NCI-H1048 (cell line): ENCODE measurements at places on chromosomes 11 and 22.
A peak's percentile ranks its signal among the peaks of the same experiment; 100 is the strongest.

DNA sequence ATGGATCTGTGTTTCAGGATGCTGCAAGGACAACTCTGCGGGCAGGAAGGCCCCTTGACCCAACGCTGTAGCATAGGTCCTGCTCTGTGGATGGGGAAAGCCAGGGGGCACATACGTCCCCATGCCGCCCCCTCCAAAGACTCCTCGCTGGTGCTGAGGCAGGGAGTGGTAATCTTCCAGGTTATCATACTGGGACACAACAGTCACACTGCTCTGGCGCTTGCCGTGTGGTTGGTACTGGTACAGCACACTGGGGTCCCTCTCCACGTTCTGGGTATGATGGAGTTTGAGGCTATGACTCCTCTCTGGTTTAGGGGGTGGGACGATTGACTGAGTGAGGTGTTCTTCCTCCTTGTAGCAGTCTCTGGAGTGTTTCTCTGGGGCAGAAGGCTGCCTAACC lies 26.2 kb upstream of the TP53AIP1 start:
- no peak for DNase-seq

GRCh38 chr11:122954455-122954854 lies 27.2 kb downstream of the BSX start:
- no peak for DNase-seq

GRCh38 chr11:66068154-66068821 lies 1.8 kb upstream of the PACS1 start:
- peak; percentile 41 for DNase-seq

- DNase-seq, result no peak
Measured at GRCh38 chr22:23579870-23580575, at the start of gene IGLL1. Gene IGLL1, minus strand, starts transcription at chr22:23580290. Its CDS starts 100 bp downstream, at chr22:23580190.

GRCh38 chr11:94023856-94024255 lies 2.7 kb downstream of the HEPHL1 start:
- DNase-seq, result no peak

DNA sequence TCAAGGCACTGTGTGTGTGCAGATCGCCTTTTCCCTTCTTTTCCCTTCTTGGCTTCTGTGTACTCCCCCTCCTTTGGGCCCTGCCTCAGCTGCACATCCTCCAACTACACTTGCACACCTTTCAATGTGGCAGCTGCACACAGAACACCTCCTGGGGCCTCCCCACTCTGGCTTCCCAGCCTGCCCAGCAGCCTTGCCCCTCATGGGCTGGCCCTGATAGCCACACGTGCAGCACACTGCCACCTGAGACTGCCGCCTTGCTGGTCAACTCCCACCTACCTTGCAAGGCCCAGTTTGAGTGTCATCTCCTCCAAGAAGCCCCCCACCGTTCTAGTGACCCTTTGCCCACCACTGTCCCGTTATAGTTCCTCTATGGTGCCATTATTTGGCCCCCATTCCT lies 77.3 kb upstream of the ARFGAP3 start:
- DNase-seq, result no peak

DNA sequence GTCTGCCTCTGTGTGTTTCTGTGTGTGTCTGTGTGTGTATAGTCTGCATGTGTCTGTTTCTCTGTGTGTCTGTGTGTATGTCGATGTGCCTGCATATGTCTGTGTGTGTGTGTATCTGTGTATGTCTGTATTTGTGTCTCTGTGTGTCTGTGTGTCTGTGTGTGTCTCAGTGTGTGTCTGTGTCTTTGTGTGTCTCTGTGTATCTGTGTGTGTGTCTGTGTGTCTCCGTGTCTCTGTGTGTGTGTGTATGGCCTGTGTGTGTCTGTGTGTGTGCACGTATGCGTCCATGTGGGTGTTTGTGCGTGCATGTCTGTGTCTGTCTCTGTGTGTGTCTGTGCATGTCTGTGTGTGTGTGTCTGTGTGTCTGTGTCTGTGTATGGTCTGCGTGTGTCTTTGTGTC lies 439 bp downstream of the SNX32 start:
- no peak for DNase-seq

DNA sequence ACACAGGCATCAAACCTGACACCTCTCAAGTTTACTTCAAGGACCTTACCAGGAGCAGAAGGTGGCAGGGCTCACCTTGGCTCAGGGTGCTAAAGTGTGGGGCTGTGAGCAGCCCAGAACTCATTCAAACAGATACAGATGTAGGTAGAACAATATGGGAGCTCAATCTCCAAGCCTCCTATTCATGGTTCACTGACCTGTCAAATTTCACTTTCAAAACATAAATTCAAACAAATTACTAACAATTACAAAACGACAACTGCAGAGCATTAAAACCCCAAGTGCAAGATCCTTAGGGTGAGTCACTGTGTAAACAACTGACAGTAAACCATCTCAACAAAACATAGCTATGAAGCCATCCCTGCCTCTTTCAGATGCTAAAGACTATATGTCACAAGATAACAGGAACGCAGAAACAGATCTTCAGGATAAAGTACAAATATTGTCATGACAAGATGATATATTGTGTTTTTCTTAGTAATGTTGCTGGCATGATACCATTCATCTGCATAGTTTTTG lies 303.5 kb upstream of the ANO3 start:
- no peak for DNase-seq

- DNase-seq, result no peak
Measured at GRCh38 chr11:130578738-130579368, 130.4 kb downstream of the ADAMTS15 start.

DNA sequence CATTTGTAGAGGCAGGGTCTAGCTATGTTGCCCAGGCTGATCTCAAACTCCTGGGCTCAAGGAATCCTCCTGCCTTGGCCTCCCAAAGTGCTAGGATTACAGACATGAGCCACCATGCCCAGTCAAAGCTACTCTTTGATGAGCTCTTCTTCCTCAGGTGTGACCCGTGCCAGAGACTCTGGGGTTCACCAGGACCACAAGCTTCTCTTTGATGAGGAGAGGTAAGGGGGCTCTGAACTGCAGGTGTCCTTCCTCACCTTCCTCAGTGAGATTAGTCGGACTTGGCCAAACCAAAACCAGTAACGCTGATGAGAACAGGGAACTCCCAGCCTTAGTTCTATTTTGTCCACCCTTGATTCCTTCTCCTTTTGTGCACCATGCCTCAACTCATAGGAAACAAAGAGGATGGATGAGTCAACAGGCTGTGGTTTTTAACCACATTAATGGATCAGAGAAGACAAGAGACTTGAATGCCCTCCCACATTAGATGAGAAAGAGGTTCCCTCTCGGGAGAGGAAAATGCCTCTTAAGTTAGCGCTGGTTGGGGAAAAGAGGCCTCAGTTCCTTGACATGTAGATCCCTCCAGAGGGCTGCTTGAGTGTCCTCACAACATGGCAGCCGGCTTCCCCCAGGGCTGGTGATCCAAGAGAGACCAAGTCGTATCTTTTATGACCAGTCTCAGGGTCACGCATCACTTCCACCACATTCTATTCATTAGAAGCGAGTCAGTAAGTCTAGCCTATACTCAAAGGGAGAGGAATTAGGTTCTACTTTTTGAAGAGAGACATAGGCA lies 25.7 kb upstream of the CTR9 start:
- DNase-seq, result no peak

GRCh38 chr11:80330264-80330663 lies 889.4 kb upstream of the TENM4 start:
- no peak for DNase-seq

DNA sequence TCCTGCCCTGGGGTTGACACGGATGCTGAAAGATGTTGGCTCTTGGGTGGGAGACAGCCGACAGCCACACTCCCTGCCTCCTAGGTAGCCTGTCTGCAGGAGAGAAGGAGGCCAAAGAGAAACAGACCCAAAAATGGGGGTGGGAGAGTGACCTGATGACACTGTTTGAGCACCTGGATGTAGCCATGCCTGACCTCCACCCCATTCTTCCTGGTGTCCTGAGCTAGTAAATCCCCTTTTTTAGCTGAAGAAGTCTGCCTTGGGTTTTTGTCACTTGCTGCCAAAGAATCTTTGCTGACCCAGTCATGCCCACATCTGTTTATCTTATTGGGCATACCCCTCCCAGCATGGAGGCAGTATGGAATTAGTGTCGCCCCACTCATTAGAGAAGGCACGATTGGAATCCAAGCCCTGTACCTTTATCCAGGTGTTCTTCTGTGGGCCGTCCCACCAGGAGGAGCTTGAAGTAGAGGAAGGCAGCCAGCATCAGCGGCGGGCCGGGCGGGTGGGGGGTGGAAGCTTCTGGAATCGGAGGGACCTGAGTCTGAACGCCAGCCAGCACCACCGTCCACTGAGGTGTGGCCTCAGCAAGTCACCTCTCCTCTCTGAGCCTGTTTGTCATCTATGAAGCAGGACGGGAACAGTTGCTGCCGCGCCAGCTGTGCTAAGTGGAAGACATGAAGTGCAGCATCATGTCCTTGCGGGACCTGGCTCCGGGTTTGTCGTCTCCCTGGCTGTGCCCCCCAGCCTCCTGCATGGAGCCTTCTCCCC lies 37.8 kb downstream of the IGHMBP2 start:
- DNase-seq, result no peak

DNA sequence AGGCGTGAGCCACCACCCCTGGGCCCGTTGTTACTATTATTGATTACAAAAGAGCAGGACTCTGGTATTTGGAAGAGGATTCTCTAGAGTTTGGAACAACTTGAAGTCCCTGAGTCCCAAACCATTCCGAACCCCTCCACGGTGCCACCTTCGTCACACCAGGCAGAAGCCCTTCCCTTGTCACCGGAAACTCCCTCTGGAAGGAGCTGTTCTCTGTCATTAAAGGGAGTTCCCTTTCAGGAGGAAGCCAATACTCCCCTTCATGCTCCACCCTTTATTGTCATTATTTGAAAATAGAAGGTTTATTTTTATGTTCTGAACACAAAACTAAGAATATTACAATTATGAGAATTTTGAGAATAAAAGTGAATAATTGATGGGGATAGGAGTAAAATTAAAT lies 5.1 kb upstream of the C11orf24 start:
- DNase-seq, result no peak

DNA sequence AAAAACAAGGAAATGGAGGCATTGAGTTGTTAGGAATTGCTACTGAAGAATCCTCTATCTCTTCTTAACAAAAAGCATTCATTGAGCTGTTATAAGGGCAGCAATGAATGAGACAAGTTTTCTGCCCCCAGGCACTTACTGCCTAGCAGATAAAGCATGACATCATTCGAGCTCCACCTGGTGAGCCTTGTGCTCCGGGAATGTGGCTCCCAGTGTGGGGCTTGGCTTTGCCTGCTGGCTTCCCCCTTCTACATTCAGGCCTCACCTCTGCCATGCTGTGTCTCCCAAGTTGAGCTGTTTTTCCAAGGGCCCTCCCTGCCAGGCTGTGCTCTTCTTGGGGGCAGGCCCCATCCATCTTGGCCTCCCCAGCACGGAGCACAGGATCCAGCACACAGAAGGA lies 56.9 kb upstream of the EIF3D start:
- no peak for DNase-seq

DNA sequence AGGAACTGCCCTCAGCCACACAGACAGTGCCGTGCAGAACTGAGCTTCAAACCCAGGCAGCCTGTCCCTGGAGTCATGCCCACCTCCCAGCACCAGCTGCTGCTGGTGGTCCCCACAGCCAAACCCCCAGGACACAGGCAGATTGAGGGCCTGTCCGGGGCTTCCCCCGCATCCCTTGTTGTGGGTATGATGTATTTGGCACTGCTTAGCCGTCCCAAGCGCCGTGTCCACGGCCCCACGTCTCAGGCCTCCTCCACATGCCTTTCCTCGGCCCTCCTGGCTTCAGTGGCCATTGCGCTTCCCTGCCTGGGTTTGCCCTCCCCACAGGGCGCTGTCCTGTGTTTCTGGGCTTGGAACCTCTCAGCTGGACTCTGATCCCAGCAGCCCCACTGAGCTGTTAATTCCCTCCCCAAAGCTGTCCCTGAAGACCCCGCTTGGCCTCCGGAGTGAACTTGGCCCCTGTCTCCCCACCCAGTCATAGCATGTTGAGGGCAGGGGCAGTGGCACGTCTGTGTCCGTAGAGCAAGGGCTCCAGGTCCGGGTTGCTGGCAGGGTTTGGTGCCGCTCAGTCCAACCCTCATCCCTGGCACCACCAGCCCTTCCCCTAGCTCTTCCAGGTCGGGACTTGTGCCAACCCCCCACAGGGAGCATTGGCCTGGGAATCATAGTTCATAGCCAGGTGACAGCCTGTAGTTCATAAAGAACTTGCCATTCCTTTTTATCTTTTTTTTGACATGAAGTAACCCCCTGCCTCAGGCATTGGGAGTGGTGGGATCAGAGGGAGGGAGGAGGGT lies 34.5 kb upstream of the TEF start:
- no peak for DNase-seq

GRCh38 chr11:67373648-67374570 lies 511 bp upstream of the CLCF1 start:
- DNase-seq, result no peak

DNA sequence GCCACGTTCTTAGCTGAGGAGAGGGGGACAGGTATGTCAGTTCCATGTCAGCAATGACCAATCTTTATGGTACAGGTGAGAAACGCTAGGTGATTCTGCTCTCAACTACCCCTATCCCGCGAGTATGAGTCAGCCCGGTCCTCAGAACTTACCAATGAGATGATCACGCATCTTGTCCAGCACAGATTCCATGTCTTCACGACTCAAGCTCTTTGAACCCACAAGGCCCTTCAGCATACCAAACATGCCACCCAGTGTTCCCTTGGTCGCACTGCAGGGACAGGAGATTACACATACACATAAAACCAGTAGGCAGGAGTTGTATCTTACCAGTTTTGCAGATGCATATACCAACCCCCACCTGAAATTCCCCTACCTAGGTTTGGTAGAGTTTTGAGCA lies 2.9 kb downstream of the SRPRA start:
- no peak for DNase-seq

GRCh38 chr11:126815111-126815510 lies 185.5 kb downstream of the KIRREL3 start:
- DNase-seq, result no peak

DNA sequence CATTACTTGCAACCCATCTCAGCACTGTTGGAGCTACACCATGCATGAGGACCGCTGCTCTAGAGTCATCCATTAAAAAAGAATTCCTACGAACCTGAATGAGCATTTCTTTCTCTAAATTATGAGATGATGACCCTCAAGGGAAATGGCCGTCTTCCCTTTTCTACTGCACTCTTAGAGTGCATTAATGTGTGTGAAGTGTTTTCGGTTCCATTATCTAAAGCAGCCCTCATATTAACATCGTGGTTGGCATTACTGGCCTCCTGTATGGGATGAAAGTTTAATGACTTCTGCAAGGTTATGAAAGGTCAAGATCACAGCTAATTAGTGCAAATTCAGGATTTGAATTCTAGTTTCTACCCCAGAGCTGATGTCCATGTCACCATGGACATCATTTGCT lies 16.7 kb downstream of the CD44 start:
- DNase-seq, result no peak

- no peak for DNase-seq
Measured at GRCh38 chr22:32324505-32325415, 32.9 kb upstream of the RFPL3 start.

GRCh38 chr11:75262961-75263852 lies 22.6 kb downstream of the TPBGL start:
- DNase-seq, result no peak
